ENCODE measurements at places on chromosomes 7 and 10. TPM values are rescaled to one million over a fixed set of nuclear protein-coding genes. Genes with fewer than 3 reads are reported as not detected.

- DNase-seq = no peak
These were observed 2.2 kb downstream of the FZD8 start for GRCh38 chr10:35639728-35640401.

DNA sequence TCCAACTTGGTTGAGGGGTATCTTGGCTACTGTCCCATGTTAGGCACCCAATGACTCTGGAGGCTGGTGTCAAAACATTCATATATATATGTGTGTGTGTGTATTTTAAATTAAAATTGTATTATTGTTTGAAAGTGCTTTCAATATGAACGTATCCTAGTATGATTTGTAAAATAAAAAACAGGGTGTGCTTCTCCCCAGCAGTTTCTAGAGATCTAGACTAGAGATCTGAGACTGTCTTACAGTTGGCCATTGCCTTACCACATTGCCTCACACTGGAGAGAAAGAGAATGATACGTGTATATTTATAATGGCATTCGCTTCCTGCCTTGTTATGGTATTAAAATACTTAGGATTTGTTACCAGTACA lies 1.2 kb downstream of the BAG3 start:
- DNase-seq = peak; percentile 63

- DNase-seq = no peak
These were observed 38.1 kb downstream of the SLC35B4 start for GRCh38 chr7:134278502-134279153.

DNA sequence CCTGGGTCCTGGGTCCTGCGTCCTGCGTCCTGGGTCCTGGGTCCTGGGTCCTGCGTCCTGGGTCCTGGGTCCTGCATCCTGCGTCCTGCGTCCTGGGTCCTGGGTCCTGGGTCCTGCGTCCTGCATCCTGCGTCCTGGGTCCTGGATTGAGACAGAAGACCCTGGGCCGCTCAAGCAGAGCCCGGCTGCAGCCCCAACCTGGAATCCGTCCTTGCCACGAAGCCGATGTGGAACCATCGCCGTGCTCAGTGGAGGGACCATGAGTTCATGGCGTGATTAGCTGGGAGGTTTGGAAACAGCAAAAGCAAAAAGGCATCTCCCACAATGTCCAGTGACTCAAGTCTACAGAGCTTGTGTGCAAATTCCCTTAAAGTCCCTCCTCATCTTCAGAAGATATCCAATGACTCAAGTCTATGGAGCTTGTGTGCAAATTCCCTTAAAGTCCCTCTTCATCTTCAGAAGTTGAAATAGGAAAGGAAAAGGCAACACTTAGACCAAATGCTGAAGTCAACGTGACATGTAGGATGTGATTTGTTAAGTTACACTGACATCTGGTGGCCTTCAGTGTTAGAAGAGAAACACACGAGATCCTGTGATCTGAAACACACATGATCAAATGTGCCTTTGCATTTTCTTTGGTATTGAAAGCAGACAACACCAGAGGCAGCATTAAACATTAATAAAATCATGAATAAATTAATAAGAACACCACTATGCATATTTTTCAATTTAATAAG lies 179.9 kb downstream of the PTPRN2 start:
- DNase-seq = peak; percentile 53

DNA sequence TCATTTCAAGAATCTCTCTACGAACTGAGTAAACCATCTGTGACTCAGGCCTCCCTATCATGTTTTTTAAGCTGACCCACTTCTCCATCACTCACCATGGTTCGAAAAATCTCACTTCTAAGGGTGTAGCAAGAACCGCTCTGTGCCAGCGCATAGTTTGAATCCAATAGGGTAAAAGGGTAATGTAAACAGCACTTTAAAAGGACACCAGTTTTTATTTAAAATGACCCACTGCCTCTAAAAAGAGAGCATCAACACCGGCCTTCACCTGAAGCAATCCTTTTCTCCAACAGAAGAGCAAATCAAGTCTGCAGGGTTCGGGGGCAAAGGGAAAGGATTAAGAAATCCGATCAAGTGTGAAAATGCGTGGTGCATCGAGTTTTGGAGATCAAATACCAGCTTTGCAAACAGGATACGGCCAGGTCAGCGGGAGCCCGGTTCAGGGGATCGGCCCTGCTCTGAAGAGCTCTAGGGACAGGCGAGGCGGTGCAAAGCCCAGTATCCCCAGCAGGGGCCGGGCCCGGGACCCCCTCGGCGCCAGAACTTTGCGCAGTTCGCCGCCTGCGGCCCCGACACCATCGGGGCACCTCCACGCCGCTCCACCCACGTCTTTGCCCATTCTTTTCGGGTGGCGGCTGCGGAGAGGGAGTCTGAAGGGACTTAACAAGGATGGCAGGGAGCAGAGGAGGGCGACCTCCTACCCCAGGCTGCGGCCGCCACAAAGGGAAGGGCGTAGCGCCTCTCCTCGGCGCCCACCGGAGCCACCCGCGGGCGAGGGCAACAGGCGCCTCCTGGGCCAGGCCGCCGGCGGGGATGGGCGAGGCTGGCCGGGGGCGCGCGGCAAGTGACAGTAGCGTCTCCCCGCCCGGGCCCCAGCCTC lies 842 bp downstream of the NMT2 start:
- peak; percentile 61 for DNase-seq

Gene SLC25A40
- polyA plus RNA-seq = 12.7 TPM

Gene TAS2R3
- 0.66 TPM for polyA plus RNA-seq

Gene NFE2L3
- 3.0 TPM for polyA plus RNA-seq

Gene BTBD16
- 0.39 TPM for polyA plus RNA-seq
